A673 (cell line): ENCODE measurements at places on chromosomes 12 and 14.

- DNase-seq: no peak
Observed at GRCh38 chr12:26539131-26539530, 293.9 kb downstream of the ITPR2 start.

GRCh38 chr12:130872179-130873096, 572 bp downstream of the RAN start:
- DNase-seq: peak; percentile 54

DNA sequence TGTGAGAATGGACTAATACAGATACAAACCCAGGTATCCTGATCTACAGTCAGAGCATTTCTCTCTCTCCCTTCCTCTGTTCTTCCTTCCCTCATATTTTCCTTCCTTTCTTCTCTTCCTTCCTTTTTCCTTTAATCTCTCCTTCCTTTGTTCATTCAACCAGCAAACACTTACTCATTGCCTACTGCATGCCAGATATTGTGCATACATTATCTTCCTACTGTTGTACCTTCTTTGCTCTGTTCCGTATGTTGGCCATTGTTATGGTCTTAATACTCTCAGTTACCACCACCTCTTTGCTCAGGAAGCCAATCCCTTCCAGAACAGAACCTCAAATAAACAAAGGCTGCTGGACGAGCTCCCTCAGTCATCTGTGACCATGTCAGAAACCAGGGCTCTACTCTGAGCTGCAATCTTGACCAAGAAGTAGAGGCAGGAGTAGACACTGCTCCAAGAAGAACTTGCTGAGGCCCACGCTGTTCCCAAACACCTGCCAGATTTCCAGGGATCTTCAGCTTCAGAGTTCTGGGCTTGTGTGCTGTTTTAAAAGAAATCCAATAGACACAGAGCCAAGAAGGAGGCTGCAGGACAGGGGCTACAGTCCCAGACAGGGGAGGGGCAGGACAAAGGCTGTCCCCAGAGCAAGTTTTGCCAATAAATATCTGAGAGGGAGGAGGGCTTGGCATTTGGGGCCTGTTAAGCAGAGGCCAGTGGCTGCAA, 526.7 kb upstream of the TBX3 start:
- DNase-seq: no peak

DNA sequence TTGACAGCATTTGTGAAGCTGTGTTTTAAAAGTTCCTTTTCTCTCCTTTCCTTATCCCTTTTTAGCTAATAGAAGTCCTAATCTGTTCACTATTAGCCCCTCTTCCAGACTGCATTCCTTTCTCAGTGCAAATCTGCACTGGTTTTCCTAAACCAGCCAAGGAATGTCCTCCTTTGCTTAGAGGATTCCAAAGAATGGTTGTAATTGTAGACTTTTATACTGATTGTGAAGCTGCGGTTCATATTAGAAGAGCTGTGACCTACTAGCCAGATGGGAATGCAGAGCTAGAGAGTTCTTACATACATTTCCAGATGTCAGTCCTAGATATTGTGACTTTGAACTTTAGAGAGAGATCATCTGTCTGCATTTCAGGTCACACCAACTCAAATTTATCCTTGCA, 79.8 kb downstream of the MYRFL start:
- DNase-seq: no peak

DNA sequence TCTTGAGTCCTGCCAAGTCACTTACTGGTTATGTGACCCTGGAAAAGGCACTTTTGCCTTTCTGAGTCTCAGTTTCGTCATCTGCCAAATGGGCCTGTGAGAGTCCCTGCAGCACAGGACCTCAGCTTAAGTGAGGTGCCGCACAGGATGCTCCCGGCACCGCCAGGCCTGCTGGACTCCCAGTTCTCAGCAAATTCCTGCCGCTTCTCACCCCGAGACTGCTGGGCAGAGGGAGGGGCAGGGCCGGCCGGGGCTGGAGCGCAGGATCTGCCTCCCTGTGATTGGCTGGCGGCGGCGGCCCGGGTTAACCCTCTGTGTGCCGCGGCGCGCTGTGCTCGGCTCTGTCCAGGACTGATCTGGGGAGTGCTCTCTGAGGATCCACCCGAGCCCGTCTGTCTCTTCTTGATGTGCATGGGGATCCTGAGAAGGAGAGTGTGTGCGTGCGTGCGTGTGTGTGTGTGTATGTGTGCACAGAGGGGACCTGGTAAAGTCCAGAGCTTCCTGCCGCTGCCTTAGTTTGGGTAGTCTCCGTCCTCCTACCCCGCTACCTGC, 8.6 kb downstream of the SETD1B start:
- peak; percentile 64 for DNase-seq

GRCh38 chr12:70641691-70642090, 4.5 kb upstream of the PTPRB start:
- DNase-seq: no peak

DNA sequence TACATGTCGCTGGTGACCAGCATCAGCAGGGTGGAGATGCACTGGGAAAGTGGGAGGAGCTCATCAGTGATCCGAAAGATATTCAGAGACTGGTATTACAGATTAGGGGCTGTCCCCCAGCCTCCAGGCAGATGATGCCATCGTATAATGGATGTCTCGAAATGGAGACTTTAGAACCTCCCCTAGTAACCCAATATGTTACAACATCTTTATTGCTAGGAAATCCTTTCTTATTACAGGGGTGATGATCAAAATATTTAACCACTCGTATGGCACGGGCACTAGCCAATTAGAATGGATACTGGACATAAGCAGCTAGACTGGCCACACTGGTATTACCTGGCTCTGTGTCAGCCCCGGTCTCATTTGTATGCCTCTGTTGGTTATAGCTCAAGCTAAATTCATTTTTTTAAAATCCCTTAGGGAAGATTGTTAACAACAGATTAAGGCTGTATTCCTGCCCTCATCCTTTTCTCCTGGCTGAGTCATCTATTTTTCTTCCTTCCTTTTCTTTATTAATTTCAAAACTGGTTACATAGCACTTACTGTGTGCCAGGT, 10.8 kb upstream of the CEBPE start:
- DNase-seq: no peak
